HFFc6 (cell line): ENCODE measurements at places on chromosomes 3 and 15. TPM values are rescaled to one million over a fixed set of nuclear protein-coding genes. Genes with fewer than 3 reads are reported as not detected.
A peak's percentile ranks its signal among the peaks of the same experiment; 100 is the strongest.

DNA sequence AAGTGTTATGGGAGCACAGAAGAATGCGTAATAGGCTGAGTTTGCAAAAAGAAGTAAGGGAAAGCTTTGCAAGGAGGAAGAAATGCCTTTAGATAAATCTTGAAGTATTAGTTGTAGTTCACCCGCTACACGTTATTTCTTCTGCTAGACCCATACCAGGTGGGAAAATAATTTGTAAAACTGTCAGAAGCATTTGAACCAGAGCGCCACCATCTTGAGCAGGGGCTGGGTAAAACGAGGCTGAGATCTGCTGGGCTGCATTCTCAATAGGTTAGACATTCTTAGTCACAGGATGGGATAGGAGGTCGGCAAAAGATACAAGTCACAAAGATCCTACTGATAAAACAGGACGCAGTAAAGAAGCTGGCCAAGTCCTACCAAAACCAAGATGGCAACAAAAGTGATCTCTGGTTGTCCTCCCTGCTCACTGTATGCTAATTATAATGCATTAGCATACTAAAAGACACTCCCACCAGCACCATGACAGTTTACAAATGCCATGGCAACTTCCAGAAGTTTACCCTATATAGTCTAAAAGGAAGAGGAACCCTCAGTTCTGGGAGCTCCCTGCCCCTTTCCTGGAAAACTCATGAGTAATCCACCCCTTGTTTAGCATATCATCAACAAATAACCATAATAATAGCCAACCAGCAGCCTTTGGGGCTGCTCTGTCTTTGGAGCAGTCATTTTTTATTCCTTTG lies 50.0 kb upstream of the ZNF280D start:
- H3K36me3 ChIP-seq, result peaks cover 8% of the 10 kb centered on the region; the same call in 1 of the 2 replicates
- no peak overlapping the region for H3K4me3 ChIP-seq
- H3K27ac ChIP-seq, result no peak overlapping the region
- DNase-seq, result no peak
- H3K27me3 ChIP-seq, result peaks cover 4% of the 10 kb centered on the region
- H3K4me1 ChIP-seq, result peaks cover 22% of the 10 kb centered on the region

KATNBL1 gene
- total RNA-seq, result 28.2 and 28.5 TPM in 2 replicates

- peaks cover 16% of the 10 kb centered on the region for H3K27me3 ChIP-seq
- no peak overlapping the region for H3K27ac ChIP-seq
- H3K4me3 ChIP-seq, result no peak overlapping the region
- no peaks in the 10 kb centered on the region for H3K4me1 ChIP-seq
- H3K36me3 ChIP-seq, result no peaks in the 10 kb centered on the region
- DNase-seq, result no peak
Measured at GRCh38 chr15:45332694-45333093, 45.6 kb downstream of the GATM start.

DNA sequence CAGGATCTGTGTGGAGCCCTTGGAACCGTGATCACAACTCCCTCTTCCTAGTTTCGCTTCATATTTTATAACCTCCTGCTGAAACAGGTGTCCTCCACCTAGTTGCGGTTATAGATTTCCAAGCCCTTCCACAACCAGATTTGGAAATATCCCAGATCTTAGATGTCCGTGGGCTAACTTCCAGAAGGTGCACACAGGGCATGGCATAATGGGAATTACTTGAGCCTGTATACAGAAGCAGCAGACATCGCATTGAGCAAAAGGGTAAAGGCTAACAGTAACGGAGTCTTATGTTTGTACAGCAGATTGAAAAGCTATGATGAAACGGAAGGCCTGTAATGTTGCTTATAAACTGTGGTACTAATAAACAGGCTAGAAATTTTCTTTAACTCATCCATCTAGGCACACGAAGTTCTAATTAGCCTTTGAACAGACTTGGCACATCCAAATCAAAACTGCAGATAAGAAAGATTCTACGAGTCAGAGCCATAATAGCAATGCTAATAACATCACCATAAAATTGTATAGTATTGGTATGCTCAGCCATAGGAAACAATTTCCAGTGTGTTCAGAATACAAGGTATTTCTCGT lies 1.2 kb upstream of the USF3 start:
- H3K27me3 ChIP-seq, result no peaks in the 10 kb centered on the region; the same call in 1 of the 2 replicates
- no peak overlapping the region for H3K27ac ChIP-seq
- no peak overlapping the region for H3K4me3 ChIP-seq
- DNase-seq, result no peak

DNA sequence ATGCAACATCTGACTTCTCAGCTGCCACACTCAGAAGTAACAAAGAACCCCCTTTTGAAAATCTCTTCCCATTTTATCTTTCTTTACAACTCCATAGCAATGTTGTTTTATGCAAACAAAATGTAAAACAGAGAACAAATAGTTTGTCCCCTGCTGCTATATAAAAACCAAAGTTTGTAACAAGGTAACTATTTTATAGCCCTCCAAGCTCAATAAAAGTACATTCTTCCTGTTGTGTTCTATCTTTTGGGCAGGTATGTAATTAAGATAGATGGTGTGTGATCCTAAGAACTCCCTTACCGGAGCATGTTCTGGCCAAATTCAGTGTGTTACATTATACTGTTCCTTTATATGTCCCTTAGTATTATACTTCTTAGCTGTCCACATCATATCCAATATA lies 12.6 kb upstream of the CGNL1 start:
- peaks cover 10% of the 10 kb centered on the region; the same call in 1 of the 2 replicates for H3K4me1 ChIP-seq
- no peak for DNase-seq
- no peaks in the 10 kb centered on the region for H3K36me3 ChIP-seq
- no peak overlapping the region for H3K4me3 ChIP-seq
- peaks cover 5% of the 10 kb centered on the region for H3K27me3 ChIP-seq

MRPS22 gene
- total RNA-seq, result 68.4 to 71.7 TPM (median 69.6 TPM) in 3 replicates

DNA sequence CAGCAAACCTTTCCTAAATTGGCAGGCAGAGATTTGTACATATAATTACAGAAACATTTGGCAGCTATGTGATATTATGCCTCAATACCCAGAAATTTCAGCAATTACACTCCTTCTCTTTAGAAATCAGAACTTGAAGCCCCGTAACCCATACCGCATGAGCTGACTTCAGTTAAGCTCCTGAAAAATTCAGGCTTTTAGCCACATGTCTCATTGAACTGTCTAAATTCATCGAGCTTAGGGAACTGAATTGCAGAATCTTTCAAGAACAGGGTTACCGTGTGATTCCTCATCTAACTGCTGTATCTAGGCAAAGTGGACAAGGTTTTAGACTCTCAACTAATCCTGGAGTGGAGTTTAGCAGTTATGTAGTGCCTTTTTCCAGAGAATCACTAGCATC lies 333.0 kb downstream of the EPHA3 start:
- no peaks in the 10 kb centered on the region for H3K4me1 ChIP-seq
- no peak overlapping the region for H3K27ac ChIP-seq
- H3K4me3 ChIP-seq, result no peak overlapping the region

NUP210 gene
- 0.33 to 3.3 TPM (median 0.48 TPM) in 3 replicates for total RNA-seq

DNA sequence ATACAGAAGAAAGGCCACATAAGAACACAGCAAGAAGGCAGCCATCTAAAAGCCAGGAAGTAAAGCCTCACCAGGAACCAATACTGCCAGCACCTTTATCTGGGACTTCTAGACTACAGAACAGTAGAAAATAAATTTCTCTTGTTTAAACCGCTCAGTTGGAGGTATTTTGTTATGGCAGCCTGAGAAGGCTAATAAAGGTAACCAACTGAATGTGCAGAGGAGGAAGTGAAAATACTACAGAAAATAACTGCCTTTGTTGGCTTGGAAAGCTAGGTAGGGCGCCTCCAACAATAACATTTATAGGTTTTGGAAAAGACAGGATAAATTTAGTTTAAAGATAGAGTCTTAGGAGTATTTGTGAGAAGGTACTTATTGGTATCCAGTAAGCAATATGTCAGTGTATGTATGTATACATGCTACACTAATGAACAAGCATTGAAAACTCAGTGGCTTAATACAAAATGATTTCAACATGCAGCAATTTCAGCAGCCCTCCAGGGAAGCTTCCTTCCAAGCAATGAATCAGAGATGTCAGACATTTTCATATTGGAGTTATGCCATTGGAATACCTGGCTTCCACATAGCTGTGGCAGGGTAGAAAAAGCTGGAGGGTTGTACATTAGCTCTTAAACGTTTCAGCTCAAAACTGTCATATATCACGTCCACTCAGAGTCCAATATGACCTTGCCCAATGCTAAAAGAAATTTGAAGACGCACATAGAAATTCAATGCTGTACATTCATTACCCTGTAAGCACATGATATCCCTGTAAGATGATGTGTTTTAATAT lies 48.9 kb downstream of the ZBBX start:
- H3K27me3 ChIP-seq, result no peaks in the 10 kb centered on the region
- no peak overlapping the region for H3K27ac ChIP-seq
- no peak for DNase-seq

GRCh38 chr3:171342783-171343420 lies 117.3 kb downstream of the TNIK start:
- H3K4me1 ChIP-seq, result peaks cover 23% of the 10 kb centered on the region
- no peak overlapping the region for H3K4me3 ChIP-seq
- no peaks in the 10 kb centered on the region for H3K27me3 ChIP-seq
- no peak for DNase-seq
- H3K36me3 ChIP-seq, result peaks cover 11% of the 10 kb centered on the region; the same call in 1 of the 2 replicates

DNA sequence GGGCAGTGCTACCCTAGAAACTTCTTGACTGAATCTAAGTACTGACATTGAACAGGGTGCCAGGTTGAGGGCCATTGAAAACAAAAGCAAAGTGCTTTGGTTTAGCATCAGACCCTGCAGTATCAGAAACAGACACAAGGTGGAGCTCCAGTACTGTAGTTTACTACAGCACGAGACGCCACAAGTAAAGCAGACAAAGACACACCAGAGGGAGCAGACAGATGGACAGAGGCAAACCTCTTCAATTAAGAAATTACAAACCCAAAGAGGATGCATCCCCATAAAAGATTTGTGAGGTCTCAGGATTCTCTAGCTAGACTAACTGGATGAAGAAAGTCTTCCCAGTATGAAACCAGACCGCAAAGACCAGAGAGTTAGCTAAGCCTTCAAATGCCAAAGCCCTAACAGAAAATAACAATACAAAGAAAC lies 16.6 kb downstream of the TOP2B start:
- peaks cover 46% of the 10 kb centered on the region for H3K4me1 ChIP-seq
- H3K36me3 ChIP-seq, result peaks cover 14% of the 10 kb centered on the region; the same call in 1 of the 2 replicates
- no peaks in the 10 kb centered on the region for H3K27me3 ChIP-seq
- peak; percentile 80 for DNase-seq
